ENCODE measurements at places on chromosomes 16 and 17. TPM values are rescaled to one million over a fixed set of nuclear protein-coding genes. Genes with fewer than 3 reads are reported as not detected.
A peak's percentile ranks its signal among the peaks of the same experiment; 100 is the strongest.

- no peak for DNase-seq
These were observed 63.5 kb downstream of the CRISPLD2 start for GRCh38 chr16:84883301-84883700.

The CDR2L gene
- total RNA-seq, result 14.0 TPM

The DPEP3 gene
- total RNA-seq, result not detected

The EFCAB3 gene
- not detected for total RNA-seq

GRCh38 chr17:76940738-76941350 lies 72.6 kb downstream of the MGAT5B start:
- DNase-seq, result no peak

GRCh38 chr17:38636054-38636453 lies 30.3 kb upstream of the SRCIN1 start:
- no peak for DNase-seq

The TVP23A gene
- not detected for total RNA-seq

GRCh38 chr17:12390631-12391030 lies 275.1 kb upstream of the MYOCD start:
- no peak for DNase-seq

The CNGB1 gene
- total RNA-seq, result 0.14 TPM

- DNase-seq, result no peak
These were observed 3.5 kb upstream of the RRAD start for GRCh38 chr16:66928702-66929388.

The PRAC1 gene
- 137 TPM for total RNA-seq

DNA sequence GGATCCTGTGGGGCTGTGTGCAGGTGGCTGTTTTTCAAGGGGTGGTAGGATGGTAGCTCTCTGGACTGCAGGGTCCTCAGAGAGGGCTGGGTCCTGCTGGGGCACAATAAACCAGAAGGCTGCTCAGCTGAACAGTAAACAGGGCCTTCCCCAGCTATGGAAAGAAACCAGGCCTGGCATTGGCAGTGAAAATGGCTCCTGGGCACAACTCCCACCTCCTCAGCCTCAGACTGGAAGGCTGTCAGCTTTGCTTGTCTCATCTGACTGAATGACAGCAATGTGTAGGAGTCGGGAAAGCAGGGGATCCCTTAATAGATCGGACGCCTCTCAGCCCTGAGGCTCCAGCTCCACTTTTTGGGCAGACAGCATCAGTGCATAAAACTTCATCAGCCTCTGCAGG lies 59.8 kb upstream of the NLRP1 start:
- DNase-seq, result no peak

The CDH15 gene
- total RNA-seq, result not detected

The DRC3 gene
- total RNA-seq, result 3.3 TPM

GRCh38 chr16:67449336-67449735 lies 18.4 kb downstream of the HSD11B2 start:
- DNase-seq, result no peak

The TBC1D3E gene
- total RNA-seq, result not detected

DNA sequence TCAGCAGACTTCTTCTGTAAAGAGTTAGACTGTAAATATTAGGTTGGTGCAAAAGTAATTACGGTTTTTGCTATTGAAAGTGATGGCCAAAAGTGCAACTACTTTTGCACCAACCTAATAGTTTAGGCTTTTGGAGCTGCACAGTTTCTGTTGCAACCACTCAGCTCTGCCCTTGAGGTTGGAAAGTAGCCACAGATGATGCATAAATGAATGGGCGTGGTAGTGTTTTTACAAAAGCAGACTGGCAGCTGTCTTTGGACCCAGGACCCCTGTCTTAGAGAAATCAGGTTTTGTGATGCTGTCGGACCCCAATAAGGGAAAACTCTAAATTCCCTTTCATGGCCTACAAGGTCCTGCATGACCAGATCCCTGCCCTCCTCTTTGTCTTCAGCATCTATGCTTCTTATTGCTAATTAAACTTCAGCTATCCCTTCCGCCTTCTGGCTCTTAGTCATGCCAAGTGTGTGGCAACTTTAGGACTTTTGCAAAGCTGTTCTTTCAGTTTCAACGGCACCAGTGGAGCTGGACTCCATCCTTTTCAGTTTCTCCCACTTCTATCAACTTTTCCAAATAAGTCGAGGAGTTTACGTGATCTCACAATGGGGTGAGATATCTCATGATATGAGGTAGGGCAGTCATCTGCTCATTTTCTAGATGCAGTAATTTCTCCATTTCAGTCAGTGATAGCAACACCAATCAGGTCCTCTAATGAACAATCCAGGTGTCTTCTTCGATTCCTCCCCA lies 232.3 kb downstream of the XYLT1 start:
- no peak for DNase-seq

The KPNB1 gene
- total RNA-seq, result 269 TPM

- no peak for DNase-seq
These were observed 507.0 kb downstream of the MAF start for GRCh38 chr16:79093554-79093967.

DNA sequence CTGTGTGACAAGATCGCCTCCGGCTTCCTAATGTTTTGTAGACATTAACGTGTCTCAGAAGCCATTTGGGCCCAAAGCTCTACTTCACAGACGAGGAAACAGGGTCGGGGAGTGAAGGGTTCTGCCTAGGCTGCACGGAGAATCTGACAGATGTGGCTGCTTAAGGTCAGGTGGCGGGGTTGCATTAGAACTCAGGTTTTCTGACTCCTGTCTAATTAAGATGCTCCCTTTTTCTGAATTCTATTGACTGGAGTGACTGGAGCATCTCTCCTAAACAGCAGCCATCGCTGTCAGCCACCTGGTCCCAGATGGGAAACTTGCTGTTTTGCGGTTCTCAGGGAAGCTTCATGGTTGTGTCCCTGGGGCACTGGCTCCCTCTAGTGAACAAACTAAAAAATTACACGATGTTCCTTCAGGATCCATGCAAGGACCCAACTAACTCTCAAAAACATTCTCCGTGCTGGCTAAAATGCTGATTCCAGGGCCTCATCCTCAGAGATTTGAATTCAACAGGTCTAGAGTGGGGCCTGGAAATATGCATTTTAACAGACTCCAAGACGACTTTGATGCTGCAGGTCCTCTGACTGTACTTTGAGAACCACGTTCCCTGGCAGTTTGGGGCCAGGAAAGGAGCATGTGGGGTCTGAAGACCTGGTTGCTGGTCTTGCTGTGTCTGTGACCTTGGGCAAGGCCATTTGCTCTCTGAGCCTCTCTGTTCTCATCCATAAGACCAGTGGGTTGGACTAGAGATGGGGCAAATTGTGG lies 117.4 kb downstream of the IRF8 start:
- peak; percentile 50 for DNase-seq

DNA sequence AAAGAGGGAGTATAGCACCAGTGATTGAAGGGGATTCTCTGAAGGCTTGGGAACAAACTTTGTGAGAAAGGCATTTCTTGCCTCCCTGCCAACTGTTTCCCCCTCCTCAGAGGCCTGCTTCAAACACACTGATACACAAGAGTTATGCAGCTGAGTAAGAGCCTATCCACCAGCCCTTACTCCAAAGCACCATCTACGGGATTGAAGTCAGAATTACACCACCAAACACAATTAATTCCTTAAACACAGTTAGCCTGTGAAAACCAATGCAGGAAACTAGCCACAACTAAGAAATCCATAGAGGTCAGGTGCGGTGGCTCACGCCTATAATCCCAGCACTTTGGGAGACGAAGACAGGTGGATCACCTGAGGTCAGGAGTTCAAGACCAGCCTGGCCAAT lies 138.3 kb downstream of the SHCBP1 start:
- DNase-seq, result no peak

- no peak for DNase-seq
These were observed 124.2 kb downstream of the CDK5R1 start for GRCh38 chr17:32610943-32611342.

The HBZ gene
- total RNA-seq, result 0.41 TPM

The ANKRD40CL gene
- 57.6 TPM for total RNA-seq
